ENCODE measurements at places on chromosomes 6 and 20.

DNA sequence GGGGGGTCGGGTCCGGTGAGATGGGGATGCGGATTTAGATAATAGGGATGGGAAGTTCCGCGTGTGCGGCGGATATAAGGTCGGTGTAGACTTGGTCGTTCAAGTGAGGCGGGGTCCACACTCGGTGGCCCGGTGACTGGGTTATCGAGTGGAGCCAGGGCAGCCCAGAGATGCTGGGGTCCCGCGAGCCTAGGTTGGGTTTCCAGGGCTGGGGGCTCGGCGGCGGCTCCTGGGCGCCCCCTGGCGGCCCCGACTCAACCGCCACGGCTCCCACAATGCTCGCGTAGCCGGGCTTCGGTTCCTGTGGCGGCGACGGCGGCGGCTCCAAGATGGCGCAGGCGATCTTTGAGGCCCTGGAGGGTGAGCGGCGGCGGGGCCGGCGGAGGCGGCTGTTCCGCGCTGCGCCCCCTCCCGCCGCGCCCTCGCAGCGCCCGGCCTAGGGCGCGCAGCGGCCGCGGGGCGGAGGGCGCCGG lies at the start of gene ZNF341:
TSS of gene ZNF341 (plus strand) at position 304 of the 473 bp plus-strand sequence. CDS start at position 330, 26 bp downstream.
- DNase-seq, result peak; percentile 84

- DNase-seq, result no peak
Observed at GRCh38 chr6:150391890-150392289, 23.1 kb downstream of the IYD start.

DNA sequence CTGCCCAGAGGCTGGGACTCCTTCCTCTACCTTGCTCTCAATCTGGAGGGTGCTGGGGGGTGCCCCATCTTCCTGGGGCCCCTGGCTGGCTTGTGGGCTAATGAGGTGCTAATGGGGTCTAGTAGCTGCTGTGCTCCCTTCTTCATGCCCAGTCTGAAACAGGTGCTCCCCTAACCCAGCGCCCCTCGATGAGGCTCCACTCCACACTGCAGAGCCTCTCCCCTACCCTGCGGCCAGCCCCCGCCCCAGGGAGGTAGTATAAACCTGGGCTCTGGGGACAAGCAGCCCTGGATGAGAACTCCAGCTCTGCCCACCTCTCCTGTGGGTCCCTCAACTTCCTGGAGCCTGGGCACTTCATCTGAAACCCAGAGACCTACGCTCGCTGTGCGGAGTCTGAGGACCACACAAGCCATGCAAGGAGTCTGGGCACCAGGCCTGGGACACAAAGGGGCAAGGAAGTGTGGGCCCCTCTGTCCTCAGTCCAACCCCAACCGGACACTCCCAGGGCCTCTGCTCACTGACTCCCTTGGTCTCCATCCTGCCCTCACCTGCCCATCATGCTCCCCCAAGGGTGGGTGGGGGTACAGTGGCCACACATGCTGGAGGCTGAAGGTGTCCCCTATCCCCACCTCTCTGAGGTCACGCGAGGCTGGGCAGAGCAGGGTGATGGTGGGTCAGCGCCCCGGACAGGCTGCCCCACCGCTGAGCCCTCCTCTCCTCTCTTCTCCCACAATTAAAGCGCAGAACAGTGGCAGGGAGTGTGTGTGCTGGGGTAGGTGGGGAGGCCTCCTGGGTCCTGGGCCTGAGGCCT lies 6.1 kb downstream of the RPL10A start:
- DNase-seq, result no peak

GRCh38 chr6:54255886-54256285 lies 52.4 kb upstream of the TINAG start:
- no peak for DNase-seq

Data from amygdala (tissue), 56 donors.